BJ (cell line): ENCODE measurements at places on chromosomes 16 and 17.

DNA sequence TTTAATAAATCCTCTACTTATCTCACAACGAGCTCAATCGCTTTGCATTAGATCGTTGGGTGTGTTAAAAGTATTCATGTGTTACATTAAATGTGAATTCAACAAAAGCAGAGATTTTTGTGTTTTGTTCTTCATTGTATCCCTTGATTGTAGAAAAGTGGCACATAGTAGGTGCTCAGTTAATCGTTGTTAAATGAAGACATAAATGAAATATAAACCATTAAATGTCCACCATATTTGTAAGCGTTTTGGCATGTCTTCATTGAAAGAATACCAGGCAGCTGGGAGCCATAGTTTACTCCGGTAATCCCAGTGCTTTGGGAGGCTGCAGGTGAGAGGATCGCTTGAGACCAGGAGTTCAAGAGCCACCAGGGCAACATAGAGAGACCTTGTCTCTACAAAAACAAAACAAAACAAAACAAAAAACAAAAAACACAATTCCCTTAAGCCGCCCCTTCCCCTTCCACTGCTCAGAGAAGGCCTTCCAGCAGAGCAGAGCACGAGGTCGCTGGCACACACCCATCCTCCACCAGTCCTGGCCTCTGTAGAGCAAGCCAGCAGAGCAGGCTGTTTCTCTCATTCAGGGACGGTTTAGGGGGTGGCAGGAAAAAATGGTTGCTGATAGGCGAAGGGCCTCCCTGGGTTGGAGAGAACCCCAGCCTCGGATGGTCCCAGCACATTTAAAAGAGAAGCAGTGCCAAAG, 673 bp upstream of the CHD9 start:
- no peak for DNase-seq

DNA sequence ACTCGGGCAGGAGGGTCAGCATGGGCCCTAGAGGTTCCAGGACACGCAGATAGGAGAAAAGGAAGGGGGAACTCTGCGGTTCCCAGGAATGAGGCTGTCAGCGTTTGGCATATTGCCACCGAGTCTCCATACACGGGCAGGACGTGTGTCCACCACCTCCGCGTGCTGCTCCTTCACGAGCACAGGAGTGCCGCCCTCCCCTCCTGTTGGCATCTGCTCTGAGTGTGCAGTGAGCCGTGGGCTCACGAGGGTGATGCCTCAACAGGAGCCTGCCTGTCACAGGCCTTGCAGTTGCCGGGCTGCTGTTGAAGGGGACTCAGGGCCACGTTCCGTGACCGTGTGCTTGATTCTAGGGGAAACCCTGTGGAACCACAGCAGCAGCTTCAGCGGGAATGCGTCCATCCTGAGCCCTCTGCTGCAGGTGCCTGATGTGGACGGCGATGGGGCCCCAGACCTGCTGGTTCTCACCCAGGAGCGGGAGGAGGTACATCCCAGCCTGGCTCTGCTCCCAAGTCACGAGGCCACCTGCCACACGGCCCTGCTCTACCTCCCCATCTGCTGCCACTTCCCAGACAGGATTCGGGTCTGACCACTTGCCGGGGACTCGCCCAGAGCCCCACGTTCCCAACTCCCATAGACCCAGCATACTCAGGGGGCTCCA, 14.6 kb downstream of the RGS11 start:
- no peak for DNase-seq

- no peak for DNase-seq
These were observed 7.4 kb downstream of the CDK5RAP3 start for GRCh38 chr17:47978324-47978723.

GRCh38 chr16:27046958-27047518, 19.7 kb upstream of the C16orf82 start:
- no peak for DNase-seq

DNA sequence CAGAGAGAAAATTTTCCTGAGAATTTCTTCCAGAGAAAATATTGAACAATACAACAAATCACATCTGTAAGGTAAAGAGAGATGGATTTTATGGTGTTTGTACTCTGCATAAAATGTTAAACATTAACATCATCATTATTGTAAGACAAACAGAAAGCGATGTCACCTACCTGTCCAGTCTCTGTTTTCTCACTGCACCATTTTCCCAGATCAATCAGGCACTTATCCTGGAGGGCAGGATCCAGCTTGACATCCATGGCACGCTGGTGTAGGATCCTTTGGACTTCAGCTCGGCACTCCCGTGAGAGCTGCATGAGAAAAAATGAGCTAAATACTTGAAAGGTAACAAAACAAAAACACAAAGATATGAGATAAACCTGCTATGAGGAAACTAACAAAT, 55.9 kb upstream of the CLEC18B start:
- DNase-seq: no peak

DNA sequence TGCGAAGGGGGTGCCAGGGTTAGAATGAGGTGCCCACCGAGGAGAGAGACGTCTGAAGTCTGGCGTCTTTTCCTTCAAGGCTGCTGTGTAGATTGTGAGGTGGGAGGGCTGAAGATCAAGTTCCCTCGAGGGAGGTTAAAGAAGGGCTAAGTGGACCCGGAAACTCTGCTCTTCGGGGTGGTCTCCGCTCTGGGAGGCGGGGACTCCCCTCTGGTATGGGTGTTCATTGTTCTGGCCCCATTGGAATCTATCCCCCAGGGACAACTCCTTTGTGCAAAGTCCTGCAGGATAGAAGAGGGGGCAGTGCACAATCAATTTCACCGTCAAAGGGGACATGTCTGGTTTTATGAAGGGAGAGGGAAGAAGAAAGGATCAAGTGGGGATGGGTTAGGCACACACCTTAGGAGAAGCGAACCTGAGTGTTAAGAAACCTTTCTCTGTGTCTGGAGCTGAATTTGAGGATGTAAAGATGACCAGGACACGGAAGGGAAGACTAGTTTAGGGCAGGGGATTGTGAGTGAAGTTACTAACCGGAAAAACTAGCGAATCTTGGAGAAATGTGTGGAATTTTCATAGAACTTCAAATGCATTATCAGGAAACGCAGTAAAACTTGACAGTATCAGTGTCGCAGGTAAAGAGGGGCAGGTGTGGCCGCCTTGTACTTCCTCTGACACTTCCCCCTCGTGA, 809 bp upstream of the RAB34 start:
- no peak for DNase-seq

- DNase-seq: no peak
These were observed 51.2 kb downstream of the RMI2 start for GRCh38 chr16:11396241-11397048.

- no peak for DNase-seq
These were observed 8.3 kb upstream of the HOXB2 start for GRCh38 chr17:48553190-48553547.

DNA sequence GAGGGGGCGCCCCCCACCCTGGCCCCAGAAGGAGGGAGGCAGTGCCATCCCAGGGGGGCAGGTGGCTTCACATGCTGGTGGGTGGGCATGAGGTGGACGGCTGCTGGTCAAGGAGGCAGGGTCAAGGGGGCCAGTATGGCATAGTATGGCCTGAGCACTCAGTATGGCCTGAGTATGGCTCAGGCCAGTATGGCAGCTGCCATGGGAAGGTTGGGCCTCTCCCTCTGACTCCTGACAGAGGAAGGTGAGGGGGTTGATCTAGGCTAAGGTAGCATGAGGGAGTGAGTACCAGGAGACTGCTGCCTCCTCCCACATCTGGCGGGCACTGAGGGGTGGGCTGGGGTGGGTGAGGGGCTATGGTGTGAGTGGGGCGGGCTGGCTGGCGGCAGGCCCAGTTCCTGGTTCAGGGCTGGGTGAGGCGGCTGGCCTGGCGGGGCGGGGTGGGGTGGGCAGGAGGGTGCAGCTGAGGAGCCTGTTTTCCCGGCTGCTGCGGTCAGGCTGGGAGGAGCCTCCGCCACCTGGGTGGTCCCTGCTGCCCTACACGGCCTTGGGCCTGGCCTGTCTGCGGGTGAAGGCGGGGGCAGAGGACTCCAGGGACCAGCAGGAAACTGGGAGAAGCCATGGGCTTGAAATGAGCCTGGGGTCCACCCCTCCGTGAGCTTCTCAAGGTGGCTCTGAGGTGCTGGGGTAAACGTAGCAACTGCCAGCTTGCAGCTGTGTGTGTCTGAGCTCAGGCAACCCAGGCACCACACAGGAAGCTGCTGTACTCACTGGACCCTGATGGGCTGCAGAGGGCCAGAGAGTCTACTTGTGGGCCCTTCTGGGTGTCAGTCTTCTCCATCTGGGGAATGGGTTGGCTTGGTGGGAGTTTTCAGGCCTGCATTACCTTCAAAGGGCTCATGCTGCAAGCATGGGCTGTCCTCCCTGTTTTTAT, 57.0 kb downstream of the RAI1 start:
- no peak for DNase-seq

- no peak for DNase-seq
These were observed 37.6 kb upstream of the TEX2 start for GRCh38 chr17:64300699-64300965.

GRCh38 chr17:16438173-16438556, 22.8 kb downstream of the TRPV2 start:
- no peak for DNase-seq

DNA sequence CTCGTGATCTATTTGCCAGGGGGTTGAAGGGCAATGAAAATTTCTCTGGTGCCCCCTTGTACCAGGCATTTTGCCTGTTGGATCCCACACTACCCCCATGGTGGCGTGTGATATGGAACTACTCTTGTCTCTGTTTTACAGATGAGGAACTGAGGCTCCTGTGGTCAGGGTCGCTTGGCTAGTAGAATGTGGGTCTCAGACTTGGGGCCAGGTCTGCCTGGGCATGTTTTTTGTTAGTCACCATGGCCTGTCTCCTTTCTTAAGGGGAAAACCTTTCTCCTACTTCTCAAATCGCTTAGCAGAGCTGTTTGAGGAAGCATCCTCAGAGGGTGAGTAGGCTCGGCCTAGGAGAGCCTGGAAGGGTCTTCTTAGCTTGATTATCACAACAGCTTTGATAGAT, 51.2 kb downstream of the CLEC16A start:
- no peak for DNase-seq

GRCh38 chr17:82281076-82281475, 7.6 kb upstream of the CSNK1D start:
- DNase-seq: no peak

DNA sequence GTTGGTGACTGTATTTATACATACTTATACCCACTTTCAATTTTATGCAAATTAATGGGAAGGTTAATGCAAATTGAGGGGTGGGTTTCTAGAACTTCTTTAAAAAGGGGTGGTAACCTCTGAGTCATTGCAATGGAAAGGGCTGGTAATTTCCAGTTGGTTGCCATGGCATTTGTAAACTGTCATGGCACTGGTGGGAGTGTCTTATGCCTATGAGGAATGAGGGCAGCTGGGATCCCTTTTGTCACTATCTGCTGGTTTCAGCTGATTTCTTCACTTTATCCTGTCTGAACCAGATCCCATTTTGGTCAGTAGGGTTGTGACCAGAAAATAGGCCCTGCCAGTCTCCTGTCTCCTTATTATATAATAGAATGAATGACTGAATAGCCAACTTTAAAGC, 1006.7 kb upstream of the GOT2 start:
- no peak for DNase-seq

DNA sequence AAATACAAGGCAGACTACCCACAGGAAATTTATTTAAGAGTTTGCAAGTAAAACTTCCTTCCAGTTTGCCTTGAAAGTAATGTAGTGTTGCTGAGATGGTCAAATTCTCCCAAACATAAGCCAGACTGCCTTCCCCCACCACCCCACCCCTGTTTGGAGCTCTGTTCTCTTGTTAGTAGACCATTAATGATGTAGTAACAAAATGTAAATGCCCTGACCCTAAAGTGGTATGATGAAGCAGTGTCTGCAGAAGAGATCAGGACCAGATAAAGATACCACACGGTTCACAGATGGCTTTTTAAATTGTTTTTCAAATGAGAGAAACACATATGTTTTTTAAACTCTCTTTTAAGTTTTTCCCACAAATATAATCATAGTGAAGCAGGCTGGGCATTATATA, 136.4 kb upstream of the TMEM97 start:
- DNase-seq: no peak

GRCh38 chr16:55481023-55481422, 2.0 kb downstream of the MMP2 start:
- no peak for DNase-seq

- no peak for DNase-seq
These were observed 546 bp upstream of the PSMD7 start for GRCh38 chr16:74296104-74296431.

DNA sequence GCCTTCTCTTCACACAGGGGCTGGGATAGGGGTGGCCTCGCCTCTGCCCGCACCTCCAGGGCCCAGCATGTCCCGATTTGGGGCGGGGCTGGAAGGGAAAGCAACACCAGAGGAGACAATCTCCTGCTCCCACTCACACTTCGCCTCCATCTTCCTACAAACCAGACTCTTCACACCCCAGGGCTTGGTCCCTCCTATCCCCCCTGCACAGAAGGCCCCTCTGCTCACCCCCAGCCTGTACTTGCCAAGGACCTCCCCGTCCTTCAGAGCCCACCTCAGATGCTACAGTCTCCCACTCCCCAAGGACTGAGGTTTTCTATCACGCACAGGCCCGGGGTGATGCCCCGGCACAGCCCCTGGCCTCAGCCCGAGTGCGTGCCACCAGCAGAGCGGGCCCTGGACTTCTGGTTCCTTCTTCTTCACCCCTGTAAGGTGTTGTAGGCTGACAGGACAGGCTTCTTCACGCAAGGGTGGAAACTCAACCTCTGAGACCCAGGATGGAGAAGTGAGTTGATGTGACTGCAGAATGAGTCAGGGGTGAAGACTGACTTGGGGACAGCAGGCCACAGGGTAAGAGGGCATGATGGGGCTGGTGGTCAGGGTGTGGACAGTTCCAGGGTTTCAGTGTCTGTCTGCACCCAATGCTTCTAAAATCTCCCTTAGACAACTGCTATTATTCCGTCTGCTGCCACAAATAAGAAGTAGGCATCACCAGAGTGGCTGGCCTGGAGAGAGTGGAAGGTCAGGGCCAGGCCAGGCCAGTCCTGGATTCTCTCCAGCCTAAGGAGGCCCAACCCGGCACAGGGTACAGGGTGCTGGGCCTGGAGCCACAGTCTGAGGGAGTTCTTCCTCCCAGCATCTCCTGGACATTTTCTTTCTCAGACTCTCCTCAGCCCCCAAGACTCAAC, 2.5 kb downstream of the ITGAE start:
- DNase-seq: no peak

GRCh38 chr17:32355649-32356377, 5.9 kb downstream of the ZNF207 start:
- no peak for DNase-seq

DNA sequence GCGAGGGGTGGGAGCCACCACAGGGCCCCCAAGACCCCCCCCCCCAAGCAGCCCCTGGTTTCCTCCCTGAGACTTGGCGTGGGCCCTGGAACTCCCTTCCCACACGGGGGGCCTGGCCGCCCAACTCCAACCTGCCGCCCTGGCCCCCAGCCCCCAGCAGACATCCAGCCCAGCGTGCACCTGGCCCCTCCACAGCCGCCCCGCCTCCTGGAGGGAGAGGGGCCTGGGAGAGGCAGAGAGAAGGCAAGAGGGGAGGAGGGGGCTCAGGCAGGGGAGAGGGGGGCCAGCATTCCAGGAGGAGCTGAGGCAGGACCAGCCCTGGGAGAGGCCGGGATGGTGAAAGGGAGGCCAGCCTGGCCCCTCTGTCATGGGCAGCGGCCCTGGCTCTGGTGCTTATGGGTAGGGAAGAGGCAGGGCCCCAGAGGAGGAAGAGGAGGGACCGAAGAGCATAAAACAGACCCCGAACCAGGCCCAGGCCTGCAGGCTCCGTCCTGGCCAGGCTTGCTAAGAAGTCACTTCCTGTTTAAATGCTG, 16.7 kb downstream of the IL34 start:
- DNase-seq: no peak
